ENCODE measurements at places on chromosomes 16 and 17. TPM values are rescaled to one million over a fixed set of nuclear protein-coding genes. Genes with fewer than 3 reads are reported as not detected.

DNA sequence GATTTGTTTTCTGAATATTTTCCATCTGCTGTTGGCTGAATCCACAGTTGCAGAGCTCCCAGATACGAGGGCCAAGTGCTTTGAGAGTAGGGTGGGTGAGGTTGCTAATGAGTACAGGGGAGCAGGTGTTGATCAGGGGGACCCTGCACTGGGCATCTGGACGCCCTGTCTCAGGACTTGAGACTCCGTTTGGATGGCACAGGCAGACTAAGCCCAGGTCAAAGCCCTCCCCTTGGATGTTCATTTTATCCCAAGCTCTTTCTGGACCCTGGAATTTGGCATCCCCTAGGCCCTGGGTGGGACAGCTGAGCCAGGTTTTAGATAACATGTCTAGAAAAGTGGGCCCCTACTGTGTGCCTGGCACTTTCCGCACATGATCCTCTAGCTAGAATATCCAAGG lies 12.1 kb downstream of the USP6 start:
- ATAC-seq = no peak

- ATAC-seq = peak; percentile 19
Observed at GRCh38 chr17:82272495-82273326, 789 bp downstream of the CSNK1D start.

DNA sequence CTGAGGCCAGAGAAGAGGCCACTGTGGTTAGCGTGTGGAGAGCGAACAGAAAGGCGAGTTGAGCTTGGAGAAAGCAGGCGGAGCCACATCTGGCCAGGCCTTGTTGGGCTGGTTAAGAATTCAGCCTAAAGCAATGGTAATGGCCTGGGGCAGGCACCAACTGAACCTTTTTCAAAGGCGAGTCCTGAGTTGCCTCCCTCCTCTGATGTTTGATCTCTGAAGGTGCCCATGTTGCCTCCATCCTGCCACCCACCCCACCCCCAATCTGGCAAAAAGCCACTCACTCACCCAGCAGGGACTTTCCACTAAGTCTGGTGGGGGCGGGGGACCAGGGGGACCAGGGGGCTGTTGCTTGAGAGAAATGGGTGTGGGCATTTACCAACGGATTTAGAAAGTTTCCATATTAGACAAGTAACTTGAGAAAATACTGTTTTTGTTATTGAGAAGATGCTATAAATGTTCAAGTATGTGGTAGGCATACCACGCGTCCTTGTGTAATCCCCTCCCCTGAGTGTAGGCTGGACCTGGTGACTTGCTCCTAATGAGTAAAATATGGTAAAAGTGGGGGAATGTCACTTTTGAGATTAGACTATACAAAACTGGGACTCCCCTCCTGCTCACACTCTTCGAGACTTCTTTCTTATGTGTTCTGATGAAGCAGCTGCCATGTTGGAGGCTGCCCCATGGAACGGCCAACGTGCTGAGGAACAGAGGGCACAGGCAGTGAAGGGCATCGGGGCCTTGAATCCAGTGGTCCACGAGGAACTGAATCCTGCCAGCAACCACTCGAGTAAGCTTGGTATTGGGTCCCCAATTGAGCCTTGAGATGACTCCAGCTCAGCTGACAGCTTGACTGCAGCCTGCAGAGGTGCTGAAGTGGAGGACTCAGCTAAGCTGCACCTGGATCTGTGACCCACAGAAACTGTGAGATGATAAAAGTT lies 29.9 kb upstream of the TNS4 start:
- no peak for ATAC-seq

RNF43 gene
- 0.41 TPM for total RNA-seq

- peak; percentile 97 for ATAC-seq
Observed at GRCh38 chr16:20300312-20301097, 26.8 kb downstream of the GP2 start.

DNA sequence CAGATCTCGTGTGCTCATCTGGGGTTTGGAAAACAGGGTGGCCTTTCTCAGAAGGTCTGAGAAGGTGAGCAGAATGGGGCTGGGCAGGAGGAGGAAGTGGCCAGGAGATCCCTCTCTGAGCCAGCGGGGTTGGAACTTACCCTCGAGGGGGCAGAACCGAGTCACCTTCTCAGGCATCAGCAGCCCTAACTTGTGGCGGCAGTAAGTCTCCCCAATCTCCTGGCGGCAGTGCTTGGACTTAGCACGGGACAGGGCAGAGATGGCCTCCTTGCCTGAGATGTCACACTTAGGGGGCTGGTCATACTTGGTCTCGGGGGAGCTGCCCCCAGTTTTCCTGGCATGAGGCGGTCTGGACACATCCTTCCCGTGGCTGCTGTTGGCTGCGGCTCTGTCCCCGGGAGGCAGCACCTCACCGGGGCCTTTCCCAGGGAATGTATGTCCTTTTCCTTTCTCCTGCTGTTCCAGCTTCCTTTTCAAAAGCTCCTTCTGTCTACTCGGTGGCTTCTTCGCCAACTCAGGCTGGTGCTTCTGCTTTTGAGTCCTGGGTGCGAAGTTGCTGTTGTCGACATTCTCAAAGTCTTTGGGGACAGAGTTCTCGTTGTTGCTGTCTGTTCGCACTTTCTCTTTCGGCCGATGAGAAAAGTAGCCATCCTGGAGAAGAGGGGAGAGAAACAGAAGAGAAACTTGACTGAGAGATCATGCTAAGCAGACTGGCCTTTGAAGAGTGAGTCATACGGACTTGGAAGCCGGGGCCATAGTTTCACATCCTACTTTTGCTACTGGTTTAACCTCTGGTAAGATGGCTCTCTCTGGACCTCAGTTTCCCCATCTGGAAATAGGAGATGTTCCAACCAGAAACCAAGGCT lies 211.7 kb downstream of the XYLT1 start:
- ATAC-seq = no peak

TRIM72 gene
- total RNA-seq = 0.07 TPM

DNA sequence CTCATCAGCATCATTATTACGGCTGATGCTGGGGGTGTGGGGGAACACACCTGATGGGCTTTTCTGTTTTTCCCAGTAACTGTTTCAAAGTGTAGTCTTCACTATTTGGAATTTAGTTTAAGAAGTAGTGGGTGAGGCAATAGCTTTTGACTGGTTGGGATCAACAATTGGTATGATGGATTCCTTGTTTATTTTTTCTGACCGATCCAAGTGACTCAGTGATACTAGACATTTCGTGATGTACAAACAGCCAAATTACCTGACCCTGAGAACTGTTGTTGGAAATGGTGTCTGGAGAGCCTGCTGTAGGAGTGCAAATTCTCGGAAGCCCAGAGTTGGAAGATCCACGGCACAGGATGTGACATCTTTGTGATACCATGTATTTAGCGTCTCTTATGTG lies 204.2 kb downstream of the PRKCA start:
- ATAC-seq = no peak

DNA sequence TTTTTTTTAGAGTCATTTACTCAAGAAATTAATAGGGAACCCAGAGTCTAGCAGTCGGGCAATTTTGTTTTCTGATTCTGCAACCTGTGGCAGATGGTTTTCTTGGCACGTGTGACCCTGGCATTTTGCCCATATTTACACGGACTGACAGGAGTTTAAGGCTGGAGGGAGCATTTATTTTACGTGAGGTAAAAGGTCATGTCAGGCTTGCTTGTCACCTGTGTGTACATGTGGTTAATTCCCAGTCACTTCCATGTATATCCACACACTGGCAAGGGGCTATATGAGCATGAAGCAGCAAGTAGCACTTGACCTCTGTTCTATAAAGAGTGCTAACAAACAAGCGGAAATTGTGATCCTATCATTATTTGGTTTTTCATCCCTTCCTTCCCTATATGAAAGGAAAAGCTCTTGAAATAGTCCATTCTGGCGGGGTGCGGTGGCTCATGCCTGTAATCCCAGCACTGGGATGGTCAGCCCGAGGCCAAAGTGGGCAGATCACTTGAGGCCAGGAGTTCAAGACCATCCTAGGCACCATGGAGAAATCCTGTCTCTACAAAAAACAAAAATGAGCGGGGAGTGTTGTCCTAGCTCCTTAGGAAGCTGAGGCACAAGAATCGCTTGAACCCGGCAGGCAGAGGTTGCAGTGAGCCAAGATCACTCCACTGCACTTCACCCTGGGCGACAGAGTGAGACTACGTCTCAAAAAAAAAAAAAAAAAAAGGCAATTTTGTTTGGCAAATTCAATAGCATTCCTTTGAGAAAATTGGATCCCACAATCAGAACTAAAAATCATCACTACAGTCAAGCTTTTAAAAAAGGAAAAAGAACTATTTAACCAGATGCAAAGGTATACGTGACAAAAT lies 2.1 kb downstream of the SPAG9 start:
- no peak for ATAC-seq

DNA sequence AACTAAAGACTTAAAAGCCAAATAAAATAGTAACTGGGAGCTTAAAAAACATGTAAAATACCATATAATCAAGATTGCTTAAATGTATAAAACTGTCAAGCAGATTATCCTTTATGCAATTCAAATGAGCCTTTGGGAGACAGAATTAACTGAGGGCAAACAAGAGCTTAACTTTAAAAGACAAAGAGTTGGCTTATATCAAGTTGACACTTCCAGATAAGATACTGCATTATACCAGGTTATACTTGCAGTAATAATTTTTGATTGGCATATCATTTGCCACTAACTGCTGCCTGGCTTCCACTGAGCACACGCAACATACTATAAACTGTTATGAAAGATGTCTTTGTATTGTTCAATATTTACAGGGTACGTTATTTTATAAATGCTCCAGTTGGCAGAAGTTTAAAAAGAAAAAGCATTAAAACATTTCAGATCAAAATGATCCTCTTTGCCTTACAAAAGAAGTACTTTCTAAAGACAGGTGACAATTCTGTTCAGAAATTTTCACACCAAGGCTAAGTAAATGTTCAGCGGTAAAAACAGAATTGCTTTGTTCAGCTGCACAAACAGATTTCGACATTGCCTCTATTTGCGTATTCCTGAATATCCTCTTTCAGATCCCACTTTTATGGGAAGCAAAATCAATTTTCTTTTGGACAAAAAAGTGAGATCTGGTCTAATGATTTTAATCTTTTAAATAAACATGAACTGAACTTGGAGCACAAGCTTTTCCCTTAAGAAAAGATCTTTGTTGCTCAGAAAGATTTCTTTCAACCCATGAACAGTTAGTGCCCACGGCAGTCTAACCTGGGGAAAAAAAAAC lies 50.7 kb downstream of the TOX3 start:
- ATAC-seq = no peak

SEPTIN1 gene
- 6.5 TPM for total RNA-seq

NPTX1 gene
- total RNA-seq = 1.1 TPM

DNA sequence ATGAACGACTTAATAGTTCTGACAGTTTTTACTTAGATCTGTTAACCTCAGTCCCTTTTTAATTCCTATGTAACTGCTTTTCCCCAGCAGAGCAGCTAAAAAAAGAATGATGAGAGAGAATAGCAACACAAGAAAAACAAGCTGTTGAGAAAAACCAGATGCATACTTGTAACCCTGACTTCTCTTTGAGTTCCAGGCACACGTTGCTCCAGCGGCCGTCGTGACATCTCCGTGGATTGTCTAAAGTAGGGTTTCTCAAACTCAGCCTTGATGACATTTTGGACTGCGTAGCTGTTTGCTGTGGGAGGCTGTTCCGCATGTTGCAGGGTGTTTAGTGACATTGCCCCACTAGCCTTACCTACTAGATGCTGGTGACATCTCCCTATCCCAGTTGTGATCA lies 324.0 kb downstream of the SNX29 start:
- no peak for ATAC-seq

DNA sequence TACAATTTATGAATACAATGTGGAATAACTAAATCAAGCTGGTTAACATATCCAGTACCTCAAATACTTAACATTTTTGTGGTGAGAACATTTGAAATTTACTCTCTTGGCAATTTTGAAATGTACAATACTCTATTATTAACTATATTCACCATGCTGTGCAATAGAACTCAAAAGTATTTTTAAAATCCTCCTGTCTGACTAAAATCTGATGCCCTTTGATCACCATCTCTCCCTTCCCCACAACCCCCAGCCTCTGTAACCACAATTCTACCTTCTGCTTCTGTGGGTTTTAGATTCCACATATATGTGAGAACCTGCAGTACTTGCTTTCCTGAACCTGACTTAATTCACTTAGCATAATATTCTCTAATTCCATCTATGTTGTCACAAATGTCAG lies 71.6 kb upstream of the ALOX12 start:
- ATAC-seq = no peak

FAM222B gene
- total RNA-seq = 10.6 TPM

DNA sequence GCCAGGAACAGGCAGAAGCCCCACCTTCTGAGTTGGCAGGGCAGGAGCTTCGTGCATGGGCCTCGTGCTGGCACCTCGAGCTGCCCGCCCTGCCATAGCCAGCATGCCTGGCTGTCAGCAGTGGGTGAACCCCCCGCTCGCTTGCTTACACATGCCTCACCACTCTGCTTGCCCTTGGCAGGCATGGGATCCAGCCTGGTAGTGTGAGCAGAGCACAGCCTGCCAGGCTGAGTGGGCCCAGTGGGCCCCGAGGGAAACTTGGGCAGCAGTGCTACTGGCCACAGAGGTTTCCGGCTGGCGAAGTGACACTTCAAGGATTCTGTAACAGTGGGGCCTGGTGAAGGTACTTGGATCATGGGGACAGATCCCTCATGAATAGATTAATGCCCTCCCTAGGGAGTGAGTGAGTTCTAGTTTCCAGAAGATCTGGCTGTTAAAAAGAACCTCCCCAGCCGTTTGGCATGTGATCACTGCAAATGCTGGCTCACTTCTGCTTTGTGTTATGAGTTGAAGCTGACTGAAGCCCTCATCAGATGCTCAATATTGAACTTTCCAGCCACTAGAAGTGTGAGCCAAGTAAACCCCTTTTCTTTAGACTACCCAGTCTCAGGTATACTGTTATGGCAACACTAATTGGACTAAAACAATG lies 114.7 kb downstream of the BCAS3 start:
- no peak for ATAC-seq

GRCh38 chr17:44924107-44924544 lies 8.8 kb upstream of the GFAP start:
- ATAC-seq = no peak

- peak; percentile 30 for ATAC-seq
Observed at GRCh38 chr16:85563515-85564276, 49.4 kb upstream of the GSE1 start.

MEOX1 gene
- total RNA-seq = 0.05 TPM

- no peak for ATAC-seq
Observed at GRCh38 chr17:41824086-41824485, 11.3 kb downstream of the FKBP10 start.

- no peak for ATAC-seq
Observed at GRCh38 chr16:15961060-15961511, 11.7 kb downstream of the ABCC1 start.

- no peak for ATAC-seq
Observed at GRCh38 chr16:1206326-1206725, 18.7 kb downstream of the TPSG1 start.

TNFRSF13B gene
- total RNA-seq = 0.66 TPM

GRCh38 chr16:1338119-1338730 lies 4.8 kb downstream of the BAIAP3 start:
- ATAC-seq = no peak

DNA sequence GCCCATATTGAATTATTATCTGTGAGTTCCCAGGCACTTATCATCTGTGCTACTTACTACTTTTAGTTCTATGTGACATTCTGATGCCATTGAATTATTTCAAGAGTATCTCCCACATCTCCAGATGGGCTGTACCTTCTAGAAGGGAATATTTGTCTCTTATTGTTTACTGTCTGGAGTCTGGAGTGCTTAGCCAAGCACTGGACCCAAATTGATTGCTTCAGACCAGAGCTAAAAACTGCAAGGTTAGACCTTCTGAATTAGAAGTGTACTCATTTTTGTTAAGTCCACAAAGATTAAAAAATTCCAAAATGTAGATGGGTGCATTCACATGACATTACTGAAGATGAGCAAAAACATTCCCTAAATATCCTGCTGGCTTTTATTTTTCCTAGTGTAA lies 16.0 kb upstream of the KRT222 start:
- ATAC-seq = no peak

Measured in motor neuron (in vitro differentiated cells).